Fibroblast of skin of right biceps (primary cell): ENCODE measurements at places on chromosomes 4 and X.

DNA sequence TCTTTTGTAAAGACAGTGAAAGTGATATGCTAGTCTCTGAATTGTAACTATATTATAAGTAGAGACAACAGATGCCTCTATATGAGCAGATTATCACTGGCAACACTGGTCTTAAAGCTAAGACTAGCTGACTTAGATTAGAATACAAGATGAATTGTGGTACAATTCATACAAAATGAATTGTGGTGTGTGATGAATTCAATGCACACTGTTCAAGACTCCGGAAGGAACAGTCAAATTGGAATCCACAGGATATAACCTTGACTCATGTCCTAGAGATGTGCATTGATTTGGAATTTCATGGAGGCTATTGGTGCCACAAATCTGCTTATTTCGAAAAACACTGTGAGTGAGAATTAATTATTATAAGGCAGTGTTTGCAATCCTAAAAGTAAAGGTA is 701.8 kb downstream of the PCDH7 start:
- no peak for DNase-seq

GRCh38 chr4:8740666-8741395 is 130.8 kb downstream of the HMX1 start:
- no peak for DNase-seq

DNA sequence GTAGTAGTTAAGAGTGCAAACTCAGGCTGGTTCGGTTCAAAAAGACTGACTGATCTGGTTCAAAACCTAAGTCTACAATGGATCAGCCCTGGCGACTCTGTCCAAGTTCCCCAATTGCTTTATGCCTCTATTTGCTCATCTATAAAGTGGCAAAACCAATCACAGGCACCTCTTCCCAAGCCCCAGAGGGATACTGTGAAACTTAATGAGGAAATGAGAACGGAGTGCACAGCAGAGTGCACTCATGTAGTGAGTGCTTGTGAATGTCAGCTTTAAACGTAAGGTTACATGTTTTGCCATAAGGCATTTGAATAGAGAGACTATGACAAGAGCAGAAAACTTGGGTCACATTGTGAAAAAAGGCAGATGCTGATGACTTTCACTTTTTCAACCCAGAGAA is 199.7 kb upstream of the KLF3 start:
- DNase-seq = no peak

DNA sequence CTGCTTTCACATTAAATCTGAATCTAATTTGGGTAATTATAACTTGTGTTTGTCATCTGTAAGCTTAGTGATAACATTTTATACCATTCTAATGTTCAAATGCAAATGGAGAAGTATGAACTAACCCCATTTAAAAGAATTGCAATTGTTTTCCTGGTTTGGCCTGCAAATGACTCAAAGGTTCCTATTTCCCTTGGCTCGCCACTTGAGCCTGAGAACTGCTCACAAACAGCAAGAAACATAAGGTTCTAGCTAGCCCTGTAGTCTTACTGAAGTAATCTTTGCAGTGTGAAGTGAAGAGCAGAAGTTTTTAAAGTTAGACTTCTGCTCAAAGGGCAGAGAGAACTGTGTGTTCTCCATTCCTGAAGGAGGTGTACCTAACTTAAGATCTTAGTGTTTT is 27.2 kb downstream of the UPRT start:
- DNase-seq = no peak

- no peak for DNase-seq
These were observed 85.0 kb upstream of the WDR1 start for GRCh38 chr4:10201381-10202223.

DNA sequence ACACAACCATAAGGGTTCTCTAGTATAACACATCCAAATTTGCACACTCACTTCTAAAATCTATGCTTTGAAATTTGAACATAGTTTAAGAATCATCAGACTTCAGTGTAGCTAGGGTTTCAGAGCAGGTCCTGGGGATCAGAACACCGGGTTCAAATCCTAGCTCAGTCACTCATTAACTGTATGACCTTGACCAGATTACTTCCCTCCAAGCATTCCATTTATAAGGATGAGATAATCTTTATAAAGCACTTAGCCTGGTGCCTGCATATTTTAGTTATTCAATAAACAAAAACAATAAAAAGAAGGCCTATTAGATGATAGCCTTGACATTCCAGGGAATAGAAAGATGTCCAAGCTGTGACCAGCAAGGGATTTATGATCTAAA is 4.8 kb upstream of the STBD1 start:
- no peak for DNase-seq

- peak; percentile 60 for DNase-seq
These were observed 220.5 kb upstream of the RPS6KA3 start for GRCh38 chrX:20487227-20487626.

GRCh38 chrX:39609941-39610340 is 487.8 kb downstream of the BCOR start:
- DNase-seq = no peak

GRCh38 chr4:85701861-85702321 is 226.9 kb downstream of the ARHGAP24 start:
- DNase-seq = peak; percentile 19

GRCh38 chr4:37008199-37008598 is 236.3 kb upstream of the NWD2 start:
- DNase-seq = no peak

GRCh38 chrX:130725519-130725918 is 177.5 kb downstream of the ENOX2 start:
- DNase-seq = no peak
